Midbrain (tissue), 1 donor: ENCODE measurements at places on chromosomes 1 and 21.
A peak's percentile ranks its signal among the peaks of the same experiment; 100 is the strongest.

DNA sequence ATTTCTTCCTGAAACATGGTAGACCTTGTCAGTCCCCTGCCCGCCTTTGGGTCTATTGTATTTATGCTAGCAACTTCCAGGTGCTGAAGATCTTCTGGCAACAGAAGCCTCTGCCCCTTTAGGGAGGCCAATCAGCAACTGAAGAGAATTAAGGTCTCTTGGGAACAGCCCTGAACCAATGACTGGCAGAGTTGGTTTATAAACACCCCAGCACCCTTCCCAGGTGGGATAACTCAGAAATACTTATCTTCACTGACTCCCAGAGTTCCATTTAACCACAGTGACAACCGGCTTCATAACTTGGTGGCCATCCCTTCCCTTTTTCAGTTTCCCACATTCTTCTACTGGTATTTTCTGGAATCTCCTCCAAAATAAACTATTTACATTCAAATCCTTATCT is 27.2 kb upstream of the TMCO1 start:
- DNase-seq, result no peak

GRCh38 chr21:37983336-37984095 is 67.3 kb upstream of the KCNJ6 start:
- DNase-seq, result no peak

DNA sequence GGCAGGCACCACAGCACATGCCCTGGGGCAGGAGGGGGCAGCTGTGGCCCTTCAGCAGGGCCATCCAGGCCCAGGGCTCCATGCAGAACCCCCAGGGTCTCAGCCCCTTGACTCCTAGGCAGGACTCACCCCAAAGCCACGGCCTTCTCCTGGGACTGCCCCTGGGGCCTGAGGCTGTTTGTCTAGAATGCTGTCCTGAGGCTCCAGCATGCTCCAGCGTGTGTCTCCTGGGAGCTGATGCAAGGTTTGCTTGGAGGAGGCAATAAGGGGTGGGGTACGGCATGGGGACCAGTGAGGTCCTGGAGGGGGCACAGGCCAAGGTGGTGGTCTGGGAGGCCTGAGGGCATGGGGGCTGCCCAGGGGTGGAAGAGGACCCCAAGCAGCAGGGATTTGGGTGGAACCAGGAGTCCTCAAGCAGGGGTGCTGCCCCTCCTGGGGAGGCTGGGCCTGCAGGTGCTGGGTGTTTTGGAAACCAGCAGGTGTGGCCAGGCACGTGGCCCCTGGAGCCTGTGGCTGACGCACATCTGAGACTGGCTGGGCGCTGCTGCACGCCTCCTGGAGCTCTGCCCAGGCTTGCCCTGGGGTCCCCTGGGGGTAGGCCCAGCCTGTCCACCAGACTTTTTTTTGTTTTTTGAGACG is 7.8 kb upstream of the CALML6 start:
- DNase-seq, result no peak

DNA sequence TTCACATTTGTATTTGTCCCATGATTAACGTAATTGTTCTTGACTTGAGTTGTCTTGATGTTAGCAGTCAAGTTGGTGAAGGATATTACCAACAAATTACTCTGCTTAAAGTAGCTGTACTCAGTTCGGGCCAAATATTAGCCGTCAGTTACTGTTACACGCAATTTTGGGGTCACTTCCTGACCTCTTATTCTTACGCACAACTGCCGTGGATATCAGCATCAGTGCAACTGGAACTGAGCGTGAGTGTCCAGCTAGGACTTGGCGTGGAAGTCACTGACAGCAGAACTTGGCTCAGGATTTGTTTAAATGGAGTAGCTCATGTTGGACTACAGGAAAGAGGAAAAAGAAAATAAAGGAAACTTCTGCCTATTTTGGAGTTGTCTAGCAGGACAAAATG is 56.4 kb downstream of the ADAMTS1 start:
- no peak for DNase-seq

- DNase-seq, result no peak
Measured at GRCh38 chr21:39029900-39030884, 153.1 kb downstream of the PSMG1 start.

DNA sequence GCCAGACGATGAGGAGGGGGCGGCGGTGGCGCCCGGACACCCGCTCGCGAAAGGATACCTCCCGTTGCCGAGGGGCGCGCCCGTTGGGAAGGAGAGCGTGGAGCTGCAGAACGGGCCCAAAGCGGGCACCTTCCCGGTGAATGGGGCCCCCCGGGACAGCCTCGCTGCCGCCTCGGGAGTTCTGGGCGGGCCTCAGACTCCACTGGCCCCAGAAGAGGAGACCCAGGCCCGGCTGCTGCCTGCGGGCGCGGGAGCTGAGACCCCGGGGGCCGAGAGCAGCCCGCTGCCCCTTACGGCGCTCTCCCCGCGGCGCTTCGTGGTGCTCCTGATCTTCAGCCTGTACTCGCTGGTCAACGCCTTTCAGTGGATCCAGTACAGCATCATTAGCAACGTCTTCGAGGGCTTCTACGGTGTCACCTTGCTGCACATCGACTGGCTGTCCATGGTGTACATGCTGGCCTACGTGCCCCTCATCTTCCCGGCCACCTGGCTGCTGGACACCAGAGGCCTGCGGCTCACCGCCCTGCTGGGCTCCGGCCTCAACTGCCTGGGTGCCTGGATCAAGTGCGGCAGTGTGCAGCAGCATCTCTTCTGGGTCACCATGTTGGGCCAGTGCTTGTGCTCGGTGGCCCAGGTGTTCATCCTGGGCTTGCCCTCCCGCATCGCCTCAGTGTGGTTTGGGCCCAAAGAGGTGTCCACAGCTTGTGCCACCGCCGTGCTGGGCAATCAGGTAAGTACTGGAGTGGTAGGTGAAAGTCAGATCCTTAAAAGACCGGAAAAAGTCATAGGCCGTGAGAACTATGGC is 588 bp downstream of the FLVCR1 start:
- peak; percentile 38 for DNase-seq

GRCh38 chr21:17731554-17731953 is 87.6 kb downstream of the C21orf91 start:
- no peak for DNase-seq

GRCh38 chr1:8398086-8398485 is 80.2 kb downstream of the SLC45A1 start:
- no peak for DNase-seq

- DNase-seq, result peak; percentile 10
Measured at GRCh38 chr21:45029298-45029947, 45.0 kb upstream of the ADARB1 start.

GRCh38 chr1:64473367-64473766 is 3.4 kb downstream of the CACHD1 start:
- DNase-seq, result no peak

DNA sequence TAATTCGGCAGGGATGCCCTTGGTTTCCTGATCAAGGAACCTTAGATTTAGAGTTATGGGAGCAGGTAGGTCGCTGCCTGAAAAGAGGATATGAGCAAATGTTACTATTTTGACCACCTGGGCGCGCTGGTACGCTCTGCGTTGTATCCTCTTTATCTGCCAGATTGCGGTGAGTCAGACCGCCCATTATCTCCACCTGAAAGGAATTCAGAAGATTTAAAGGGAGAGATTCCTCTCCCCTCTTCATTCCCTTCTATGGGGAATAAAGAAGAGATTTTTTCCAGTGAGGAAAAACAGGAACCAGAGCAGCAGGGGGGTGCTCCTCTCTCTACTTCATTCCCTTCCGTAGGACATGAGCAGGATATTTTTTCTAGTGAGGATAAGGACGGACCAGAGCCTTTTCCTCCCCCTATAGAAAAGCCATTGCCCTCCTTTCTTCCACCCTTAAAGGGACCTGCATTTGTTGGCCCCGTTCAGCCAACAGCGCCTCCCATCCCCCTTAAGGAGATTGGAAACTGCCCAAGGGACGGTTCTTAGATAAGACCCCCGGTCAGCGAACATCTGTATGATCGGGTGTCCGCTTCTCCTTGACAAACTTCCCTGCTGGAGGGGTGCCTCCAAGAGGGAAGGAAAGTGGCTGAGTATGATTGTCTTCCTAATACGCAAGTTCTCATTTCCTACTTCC is 34.1 kb downstream of the CLCA1 start:
- DNase-seq, result no peak

DNA sequence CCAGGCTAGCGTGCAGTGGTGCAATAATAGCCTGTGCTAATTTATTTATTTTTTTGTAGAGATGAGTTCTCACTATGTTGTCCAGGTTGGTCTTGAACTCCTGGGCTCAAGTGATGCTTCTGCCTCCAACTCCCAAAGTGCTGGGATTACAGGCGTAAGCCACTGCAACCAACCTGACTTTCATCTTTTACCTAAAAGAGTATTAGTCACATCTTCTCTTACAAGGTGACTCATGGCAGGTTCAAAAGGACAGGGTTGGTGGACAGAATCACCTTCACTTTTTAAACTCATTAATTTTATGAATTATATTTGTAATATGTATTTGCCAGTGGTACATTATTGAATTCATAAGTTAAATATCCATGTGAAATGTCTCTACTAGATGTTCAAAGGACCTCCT is 18.1 kb downstream of the JAM2 start:
- no peak for DNase-seq

DNA sequence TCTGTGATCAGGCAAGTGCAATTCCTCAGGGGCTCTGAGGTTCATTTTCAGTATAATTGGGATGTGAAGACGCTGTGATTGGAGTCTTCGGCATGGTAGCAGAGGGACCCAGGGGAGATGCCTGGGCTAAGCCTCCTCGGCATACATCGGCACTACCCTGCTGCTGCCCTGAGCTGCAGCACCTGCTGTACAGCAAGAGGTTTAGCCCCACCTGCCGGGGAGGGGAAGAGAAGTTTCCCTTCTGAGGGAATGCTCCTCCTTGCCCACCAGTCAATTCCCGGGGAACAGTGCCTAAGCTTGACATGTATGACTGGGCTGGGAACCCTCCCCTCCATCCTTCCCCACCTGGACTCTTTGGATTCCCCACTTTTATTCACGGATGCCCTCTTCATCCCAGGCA is 24.9 kb downstream of the CNIH3 start:
- no peak for DNase-seq

DNA sequence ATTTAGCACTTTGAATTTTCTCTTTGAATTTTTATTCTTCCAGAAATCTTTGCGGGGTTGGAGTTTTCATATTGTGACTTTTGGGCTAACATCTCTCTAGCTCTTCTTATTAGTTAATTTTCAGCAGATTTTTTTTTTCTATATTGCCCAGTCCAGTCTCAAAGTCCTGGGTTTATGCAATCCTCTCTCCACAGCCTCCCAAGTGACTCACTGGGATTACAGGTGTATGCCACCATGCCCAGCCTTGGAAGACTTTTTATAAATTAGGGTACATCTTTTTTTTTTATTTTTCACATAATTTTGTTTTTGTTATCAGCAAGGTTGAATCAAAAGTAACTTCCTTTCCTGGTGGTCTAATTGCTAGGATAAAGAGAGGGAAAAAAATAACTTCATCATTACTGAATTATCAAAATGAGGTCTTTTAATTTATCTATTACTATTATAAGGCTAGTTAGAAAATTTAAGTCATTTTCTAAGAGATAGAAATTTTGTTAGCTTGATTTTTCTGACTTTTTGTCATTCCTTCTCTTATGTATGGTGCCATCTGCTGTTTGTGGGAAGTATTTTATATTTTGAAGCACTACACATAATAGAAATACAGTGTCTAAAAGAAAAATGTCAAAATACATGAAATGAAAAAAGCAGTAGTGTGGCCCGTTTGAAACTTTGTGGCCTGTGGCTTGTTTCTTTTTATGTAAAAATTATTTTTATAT is 273.4 kb upstream of the CACYBP start:
- DNase-seq, result peak; percentile 27

- peak; percentile 9 for DNase-seq
Measured at GRCh38 chr1:19505693-19506457, 20.5 kb upstream of the CAPZB start.

- no peak for DNase-seq
Measured at GRCh38 chr1:185373813-185374529, 56.9 kb upstream of the IVNS1ABP start.

GRCh38 chr1:228277491-228278431 is 69.9 kb downstream of the OBSCN start:
- no peak for DNase-seq

GRCh38 chr21:27371115-27371974 is 404.5 kb upstream of the ADAMTS5 start:
- no peak for DNase-seq

- DNase-seq, result no peak
Measured at GRCh38 chr1:3089490-3089889, 20.5 kb downstream of the PRDM16 start.

DNA sequence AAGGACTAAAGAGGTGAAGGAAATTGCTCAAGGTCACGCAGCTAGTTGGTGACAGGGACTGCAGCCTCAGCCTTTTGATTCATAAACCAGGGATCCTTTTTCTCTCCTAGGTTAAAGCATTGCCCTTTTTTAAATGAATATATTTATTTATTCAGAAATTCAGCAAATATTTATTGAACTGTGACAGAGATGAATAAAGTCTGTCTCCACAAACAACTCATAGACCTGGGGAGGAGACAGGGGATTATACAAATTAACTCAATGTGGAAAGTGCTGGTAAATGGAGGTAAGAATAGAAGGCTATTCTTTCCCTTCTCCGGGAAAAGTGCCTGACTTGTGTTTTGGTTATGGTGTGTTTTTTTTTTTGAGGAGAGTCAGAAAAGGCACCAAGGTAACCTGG is 110.7 kb downstream of the ROR1 start:
- no peak for DNase-seq

- DNase-seq, result no peak
Measured at GRCh38 chr1:185268352-185268751, 48.7 kb downstream of the IVNS1ABP start.

GRCh38 chr1:101723415-101723814 is 273.3 kb downstream of the OLFM3 start:
- no peak for DNase-seq

DNA sequence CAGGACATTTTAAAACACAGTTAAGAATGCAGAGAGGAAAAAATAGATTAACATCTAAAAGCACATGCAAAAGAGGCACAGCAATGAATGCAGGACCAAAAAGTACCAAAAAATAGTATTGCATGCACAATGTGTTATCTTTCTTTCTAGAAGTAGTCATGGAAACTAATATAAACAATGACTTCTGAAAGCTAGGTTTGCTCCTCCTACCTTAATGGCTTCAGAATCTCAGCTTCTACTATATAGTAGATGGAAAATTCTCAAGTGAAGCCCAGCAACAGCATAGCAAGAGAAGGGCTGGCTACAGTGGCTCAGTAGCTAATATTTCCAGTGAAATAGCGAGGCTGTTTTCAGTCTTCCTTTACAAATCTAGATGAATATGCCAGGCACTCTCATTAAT is 125.1 kb downstream of the CRB1 start:
- DNase-seq, result no peak

DNA sequence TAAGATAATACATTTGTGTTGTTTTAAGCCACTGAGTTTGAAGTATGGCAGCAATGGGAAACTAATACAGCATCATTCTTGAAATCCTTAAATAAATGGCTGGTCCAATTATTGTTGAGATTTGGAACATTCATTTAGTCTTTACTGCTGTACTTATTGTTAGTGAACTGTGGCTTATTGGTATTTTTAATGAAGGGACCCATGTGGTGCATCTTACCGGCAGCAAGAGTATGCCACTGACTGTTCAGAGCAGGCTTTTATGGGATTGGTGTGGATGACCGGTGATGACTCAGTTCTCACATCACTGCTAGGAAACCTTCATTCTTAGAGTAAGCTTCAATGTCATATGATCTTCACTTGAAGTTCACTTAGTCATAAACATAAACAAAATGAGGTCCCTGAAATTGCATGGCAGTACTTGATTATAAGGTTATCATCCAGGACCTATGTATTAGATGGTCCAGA is 31.5 kb downstream of the PRKAA2 start:
- DNase-seq, result no peak

GRCh38 chr1:94654031-94654430 is 112.5 kb upstream of the F3 start:
- DNase-seq, result no peak

GRCh38 chr1:166479052-166479631 is 312.3 kb upstream of the FAM78B start:
- DNase-seq, result peak; percentile 44
